Spleen (tissue), 13 donors: ENCODE measurements at places on chromosomes 1 and 21. TPM values are rescaled to one million over a fixed set of nuclear protein-coding genes. Genes with fewer than 3 reads are reported as not detected.

Gene COL24A1
- 0.06 TPM for polyA plus RNA-seq

Gene FCGR3A
- 91.8 TPM for polyA plus RNA-seq

GRCh38 chr1:90850898-90851710 lies 134.0 kb upstream of the BARHL2 start:
- H3K4me3 ChIP-seq, result peak overlapping the region; percentile 66
- no peaks in the 10 kb centered on the region for H3K36me3 ChIP-seq
- DNase-seq, result peak; percentile 95
- no peaks in the 10 kb centered on the region for H3K27me3 ChIP-seq
- H3K4me1 ChIP-seq, result peaks cover 24% of the 10 kb centered on the region

DNA sequence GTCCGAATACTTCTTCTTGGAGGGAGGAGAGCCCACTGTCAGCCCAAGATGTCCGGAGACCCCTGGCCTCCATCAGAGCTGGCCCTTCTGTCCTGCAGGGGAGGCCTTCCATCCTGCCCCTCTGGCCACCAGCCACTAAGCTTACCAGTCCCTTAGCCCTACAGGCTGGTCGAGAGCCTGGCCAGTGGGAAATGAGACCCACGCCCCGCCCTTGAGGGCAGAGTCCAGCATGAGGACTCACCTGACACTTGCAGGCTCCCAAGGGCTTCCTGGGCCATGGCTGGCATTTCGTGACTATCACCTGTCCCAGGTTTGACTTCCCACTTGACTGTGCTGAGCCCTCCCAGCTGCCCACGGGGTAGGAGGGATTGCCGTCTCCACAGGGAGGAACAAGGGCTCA lies 361.8 kb upstream of the VAMP3 start:
- DNase-seq, result peak; percentile 56
- no peaks in the 10 kb centered on the region for H3K27me3 ChIP-seq
- no peaks in the 10 kb centered on the region for H3K36me3 ChIP-seq
- H3K27ac ChIP-seq, result no peak overlapping the region
- no peaks in the 10 kb centered on the region for H3K4me1 ChIP-seq

- H3K27me3 ChIP-seq, result no peaks in the 10 kb centered on the region
- H3K36me3 ChIP-seq, result no peaks in the 10 kb centered on the region
- H3K4me1 ChIP-seq, result no peaks in the 10 kb centered on the region
- H3K4me3 ChIP-seq, result no peak overlapping the region
Observed at GRCh38 chr1:199725002-199725565, 302.4 kb upstream of the NR5A2 start.

DNA sequence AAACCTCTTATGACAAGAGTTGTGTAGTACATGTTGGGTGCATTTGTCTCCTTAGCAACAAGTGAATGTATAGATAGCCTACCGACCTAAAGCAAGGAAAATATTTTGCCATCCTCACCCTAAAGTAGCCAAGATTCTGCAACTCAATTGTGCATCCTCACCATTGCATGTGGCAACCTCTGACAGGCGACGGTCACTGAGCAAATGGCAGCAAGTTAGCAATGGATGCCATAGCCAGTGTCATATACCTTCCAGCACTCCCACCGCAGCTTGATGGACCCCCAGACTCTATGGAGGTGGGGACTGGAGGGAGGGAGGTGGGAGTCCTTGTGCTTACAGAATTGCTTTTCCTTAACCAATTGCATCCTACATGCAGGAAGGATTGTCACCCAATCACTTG lies 17.0 kb downstream of the PROX1 start:
- no peaks in the 10 kb centered on the region for H3K27me3 ChIP-seq
- no peak overlapping the region for H3K27ac ChIP-seq
- DNase-seq, result no peak

Gene CDC20
- 2.1 TPM for polyA plus RNA-seq

DNA sequence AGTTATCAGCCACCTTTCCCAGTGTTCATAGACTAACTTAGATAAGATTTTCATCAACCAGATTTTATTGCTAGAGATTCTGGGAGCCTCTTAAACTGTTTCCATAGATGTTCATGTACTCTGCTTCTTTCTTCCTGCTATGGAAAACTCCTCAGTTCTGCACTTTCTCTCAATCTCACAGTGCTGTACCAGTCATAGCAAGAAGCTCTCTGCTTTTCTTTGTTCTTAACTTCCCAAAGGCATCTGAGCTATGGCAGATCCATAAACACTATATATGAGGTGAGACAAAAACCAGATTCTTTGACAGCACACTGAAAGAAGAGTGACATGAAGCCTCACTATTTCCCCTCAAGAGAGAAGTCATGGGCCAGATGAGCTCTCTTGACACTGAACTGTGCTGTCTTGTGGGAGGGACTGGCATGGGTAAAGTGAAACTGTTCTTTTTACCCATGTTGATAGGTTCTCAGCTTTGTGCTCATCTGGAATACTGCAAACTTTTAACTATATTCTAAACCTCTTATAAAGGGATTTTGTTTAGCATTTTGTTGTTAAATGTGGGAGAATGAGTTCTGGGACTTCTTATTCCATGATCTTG lies 64.2 kb upstream of the LYPLAL1 start:
- H3K27ac ChIP-seq, result no peak overlapping the region
- H3K27me3 ChIP-seq, result peaks cover 9% of the 10 kb centered on the region
- H3K4me1 ChIP-seq, result no peaks in the 10 kb centered on the region

DNA sequence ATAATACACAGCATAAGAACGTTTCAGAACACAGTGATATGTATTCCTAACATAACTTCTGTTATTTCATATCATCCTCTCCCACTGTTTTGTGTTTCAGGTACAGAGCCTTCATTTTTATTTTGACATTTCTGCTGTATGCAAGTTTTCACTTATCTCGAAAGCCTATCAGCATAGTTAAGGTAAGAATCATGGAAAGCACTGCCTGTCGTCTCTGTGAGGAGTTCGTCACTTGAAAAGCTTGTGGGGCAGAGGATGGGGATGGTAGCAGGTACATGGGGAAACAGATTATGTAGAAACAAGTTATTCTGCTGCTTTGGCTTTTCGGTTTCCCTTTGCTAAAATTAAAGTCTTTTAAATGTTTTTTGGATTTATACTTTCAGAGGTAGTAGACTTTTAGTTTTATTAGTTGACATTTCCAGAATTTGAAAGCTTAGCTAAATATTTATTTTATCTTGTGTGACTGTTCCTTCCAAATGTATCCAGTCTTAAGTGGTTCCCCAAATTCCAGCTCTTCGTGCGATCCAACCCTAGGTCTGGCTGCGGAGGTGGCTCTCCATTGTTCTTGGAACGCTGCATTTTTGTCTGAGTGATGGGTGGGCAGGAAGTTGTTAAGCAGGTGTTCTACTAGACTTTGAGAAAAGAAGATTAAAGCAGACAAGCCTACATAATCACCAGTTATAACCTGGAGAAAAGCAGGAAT lies 12.2 kb downstream of the SLC37A1 start:
- H3K27ac ChIP-seq, result no peak overlapping the region
- peaks cover 52% of the 10 kb centered on the region for H3K4me1 ChIP-seq
- H3K4me3 ChIP-seq, result no peak overlapping the region

DNA sequence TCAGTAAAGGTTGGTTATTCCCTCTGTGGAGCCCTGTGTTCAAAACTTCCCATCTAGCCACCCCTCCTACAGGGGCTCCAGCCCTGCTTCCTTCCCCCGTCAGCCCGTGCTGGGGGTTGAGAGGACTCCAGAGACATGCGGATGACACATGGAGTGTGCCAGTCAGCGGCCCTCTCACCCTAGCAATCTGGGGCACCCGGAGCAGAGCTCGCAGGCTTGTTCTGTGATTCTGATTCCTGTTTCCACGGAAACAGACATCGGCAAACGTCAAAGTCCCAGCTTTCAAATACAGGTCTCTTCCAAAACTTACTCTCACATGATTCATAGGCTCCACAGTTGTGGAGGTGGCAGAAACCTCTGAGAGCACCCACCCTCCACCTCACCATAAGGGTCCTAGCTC lies 9.8 kb upstream of the SSBP3 start:
- no peaks in the 10 kb centered on the region for H3K27me3 ChIP-seq
- H3K4me1 ChIP-seq, result peaks cover 10% of the 10 kb centered on the region
- H3K4me3 ChIP-seq, result no peak overlapping the region
- H3K36me3 ChIP-seq, result no peaks in the 10 kb centered on the region
- no peak overlapping the region for H3K27ac ChIP-seq
- DNase-seq, result no peak

DNA sequence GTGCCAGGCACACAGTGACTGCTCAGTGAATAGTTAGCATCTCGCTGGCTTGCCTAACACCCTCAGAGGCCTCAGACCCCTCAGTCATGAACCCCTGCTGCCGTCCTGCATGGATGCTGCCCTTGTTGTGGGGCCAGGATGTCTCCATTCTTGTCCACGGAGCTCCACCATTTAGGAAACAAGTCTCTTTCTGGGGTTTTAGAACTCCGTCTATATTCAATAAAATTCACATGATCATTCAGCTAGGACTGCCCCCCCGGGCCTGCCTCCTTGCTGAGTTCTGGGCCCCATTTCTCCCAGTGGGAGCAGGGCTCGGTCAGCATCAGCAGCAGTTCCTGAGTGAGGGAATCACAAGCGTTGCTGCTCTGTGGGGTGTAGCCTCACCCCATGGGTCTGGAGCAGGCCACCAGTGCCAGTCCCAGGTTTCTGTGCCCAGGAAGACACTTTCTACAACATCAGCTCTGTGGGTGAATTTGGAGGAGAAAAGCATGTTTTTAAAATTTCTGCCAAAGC lies 134.1 kb downstream of the RHOU start:
- no peak overlapping the region for H3K27ac ChIP-seq
- no peaks in the 10 kb centered on the region for H3K36me3 ChIP-seq
- H3K4me3 ChIP-seq, result no peak overlapping the region
- H3K4me1 ChIP-seq, result no peaks in the 10 kb centered on the region
- DNase-seq, result no peak

Gene DNASE2B
- polyA plus RNA-seq, result 0.36 TPM

DNA sequence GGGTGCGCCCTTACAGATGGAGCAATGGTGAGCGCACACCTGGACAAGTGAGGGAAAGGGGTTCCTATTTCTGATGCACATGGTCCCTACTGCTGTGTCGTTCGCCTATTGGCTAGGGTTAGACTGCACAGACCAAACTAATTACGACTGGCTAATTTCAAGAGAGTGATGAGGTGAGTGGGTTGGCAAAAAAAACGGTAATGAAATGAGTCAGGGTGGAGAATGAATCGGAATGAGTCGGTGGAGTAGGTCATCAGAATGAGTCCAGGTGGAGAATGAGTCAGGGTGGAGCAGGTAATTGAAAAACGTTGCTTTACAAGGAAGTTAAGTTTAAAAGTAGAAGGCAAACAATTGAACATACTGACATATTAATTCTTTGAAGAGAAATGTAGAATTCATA lies 79.8 kb downstream of the WDR4 start:
- H3K4me1 ChIP-seq, result no peaks in the 10 kb centered on the region
- no peak overlapping the region for H3K4me3 ChIP-seq
- H3K27me3 ChIP-seq, result no peaks in the 10 kb centered on the region
- no peak overlapping the region for H3K27ac ChIP-seq
- no peak for DNase-seq

- H3K27ac ChIP-seq, result peak overlapping the region; percentile 87
- H3K4me1 ChIP-seq, result peaks cover 5% of the 10 kb centered on the region
- H3K27me3 ChIP-seq, result no peaks in the 10 kb centered on the region
Observed at GRCh38 chr1:186655876-186656275, 24.3 kb downstream of the PTGS2 start.

GRCh38 chr1:232954594-232955365 lies 4.4 kb downstream of the NTPCR start:
- H3K27ac ChIP-seq, result no peak overlapping the region
- no peak for DNase-seq
- H3K36me3 ChIP-seq, result no peaks in the 10 kb centered on the region
- H3K4me3 ChIP-seq, result no peak overlapping the region

DNA sequence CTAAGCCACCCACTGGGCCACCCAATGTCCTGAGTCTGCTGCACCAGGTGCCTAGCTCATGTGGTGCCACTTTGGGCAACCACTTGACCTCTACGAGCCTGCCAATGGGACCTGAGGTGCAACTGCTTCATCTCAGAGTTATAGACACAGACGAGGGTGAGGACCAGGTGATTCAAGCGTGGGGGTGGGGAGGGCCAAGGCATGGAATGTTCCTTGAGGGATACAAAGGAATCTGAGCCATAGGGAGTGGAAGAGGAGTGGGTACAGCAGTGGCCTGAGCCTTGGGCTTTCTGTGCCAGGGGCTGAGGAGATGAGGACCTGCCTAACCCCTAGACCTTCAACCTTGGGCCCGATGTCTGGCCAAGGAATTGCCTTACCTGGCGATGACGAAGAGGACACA lies 209.1 kb downstream of the GRIK3 start:
- peak; percentile 14 for DNase-seq
- H3K27me3 ChIP-seq, result no peaks in the 10 kb centered on the region
- no peak overlapping the region for H3K27ac ChIP-seq
- H3K4me3 ChIP-seq, result no peak overlapping the region
- no peaks in the 10 kb centered on the region for H3K4me1 ChIP-seq
- no peaks in the 10 kb centered on the region for H3K36me3 ChIP-seq

- no peak overlapping the region for H3K27ac ChIP-seq
- H3K36me3 ChIP-seq, result no peaks in the 10 kb centered on the region
- no peaks in the 10 kb centered on the region for H3K27me3 ChIP-seq
- H3K4me3 ChIP-seq, result no peak overlapping the region
Observed at GRCh38 chr1:204705888-204706837, 20.6 kb upstream of the LRRN2 start.

DNA sequence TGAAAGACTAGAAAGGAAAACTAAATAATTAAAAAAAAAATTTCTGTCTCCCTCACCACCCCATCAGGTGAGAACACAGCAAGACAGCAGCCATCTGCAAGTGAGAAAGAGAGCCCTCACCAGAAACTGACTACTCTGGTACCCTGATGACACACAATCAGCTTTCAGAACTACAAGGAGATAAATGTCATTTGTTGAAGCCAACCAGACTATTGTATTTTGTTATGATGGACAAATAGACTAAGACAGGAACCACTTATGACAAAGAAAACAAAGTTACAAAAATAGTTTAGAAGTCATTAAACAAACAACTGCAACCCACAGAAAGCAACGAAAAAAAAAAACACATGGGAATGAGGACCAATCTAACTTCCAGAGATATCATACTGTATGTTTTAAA lies 98.3 kb downstream of the FAF1 start:
- no peak overlapping the region for H3K27ac ChIP-seq
- no peaks in the 10 kb centered on the region for H3K4me1 ChIP-seq
- no peak for DNase-seq
- no peaks in the 10 kb centered on the region for H3K27me3 ChIP-seq
- H3K36me3 ChIP-seq, result no peaks in the 10 kb centered on the region
- no peak overlapping the region for H3K4me3 ChIP-seq

GRCh38 chr1:58062635-58063034 lies 483.9 kb downstream of the OMA1 start:
- H3K4me3 ChIP-seq, result no peak overlapping the region
- H3K36me3 ChIP-seq, result no peaks in the 10 kb centered on the region
- H3K4me1 ChIP-seq, result no peaks in the 10 kb centered on the region
- no peaks in the 10 kb centered on the region for H3K27me3 ChIP-seq
- no peak overlapping the region for H3K27ac ChIP-seq
- DNase-seq, result no peak

Gene BATF3
- 11.3 TPM for polyA plus RNA-seq

- H3K27me3 ChIP-seq, result no peaks in the 10 kb centered on the region
- DNase-seq, result no peak
- no peak overlapping the region for H3K4me3 ChIP-seq
Observed at GRCh38 chr1:153734396-153735089, 6.7 kb downstream of the INTS3 start.
